Right hindlimb (tissue), 1 donor: ENCODE measurements at places on chromosomes 12 and 14.

GRCh38 chr12:70074510-70074909, 168.7 kb upstream of the CNOT2 start:
- DNase-seq: no peak

- DNase-seq: peak; percentile 18
Observed at GRCh38 chr14:48035836-48036235, 360.4 kb upstream of the MDGA2 start.

- no peak for DNase-seq
Observed at GRCh38 chr12:99906786-99907579, 77.8 kb downstream of the ANKS1B start.

GRCh38 chr12:93722835-93723567, 45.8 kb downstream of the CRADD start:
- no peak for DNase-seq

- DNase-seq: no peak
Observed at GRCh38 chr12:559906-560455, 100.2 kb downstream of the B4GALNT3 start.

DNA sequence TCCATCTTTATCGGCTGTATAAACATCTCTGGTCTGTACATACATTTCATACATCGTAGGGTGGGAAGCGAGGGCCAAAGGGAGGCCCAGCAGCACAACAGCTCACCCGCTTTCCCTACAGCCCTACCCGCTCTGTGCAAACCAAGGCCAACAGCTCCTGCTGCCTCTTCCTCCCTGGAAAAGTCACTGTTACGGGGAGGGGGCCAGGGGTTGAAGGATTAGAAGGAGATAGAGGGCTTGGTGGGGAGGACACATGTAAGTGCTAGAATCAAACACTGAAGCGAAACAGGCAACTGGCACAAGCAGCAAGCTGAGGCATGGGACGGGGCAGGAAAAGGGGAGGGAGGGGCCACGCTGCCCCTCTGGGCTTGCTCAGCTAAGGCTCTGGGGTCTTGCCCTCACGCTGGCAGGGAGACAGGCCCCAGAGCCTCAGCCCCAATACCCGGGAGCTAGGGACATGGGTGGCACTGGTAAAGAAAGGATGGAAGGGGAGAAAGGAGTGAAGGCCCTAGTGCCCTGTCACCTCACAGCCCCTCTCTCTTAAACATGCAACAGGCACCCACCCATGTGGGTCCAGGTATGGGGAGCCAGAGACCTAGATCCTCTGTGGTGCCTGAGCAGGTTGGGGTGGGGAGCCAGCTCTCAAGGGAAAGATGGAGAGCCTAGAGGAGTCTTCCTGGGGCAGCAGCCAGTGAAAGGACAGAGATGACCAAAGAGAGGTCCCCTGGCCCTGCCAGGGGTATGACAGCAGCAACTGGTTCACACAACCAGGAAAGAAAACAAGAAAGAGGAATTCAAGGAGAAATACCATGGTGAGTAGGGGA, 14.4 kb downstream of the SPRYD3 start:
- DNase-seq: peak; percentile 37

DNA sequence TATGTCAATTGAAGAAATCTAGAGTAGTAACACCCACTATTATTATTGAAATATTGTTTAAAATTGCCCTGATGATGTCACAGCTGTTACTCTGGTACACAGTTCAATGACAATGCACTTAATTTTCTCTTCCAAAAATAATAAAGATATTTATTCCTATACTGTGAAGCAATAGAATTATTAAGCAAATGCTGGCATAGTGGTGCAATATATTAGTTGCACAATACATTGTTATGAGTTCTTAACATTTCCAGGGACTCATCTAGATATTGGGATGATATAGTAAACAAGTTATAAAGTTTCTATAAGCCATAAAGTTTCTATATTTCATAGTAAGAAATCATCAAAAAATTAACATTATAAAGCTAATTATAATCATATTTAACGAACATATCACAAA, 897.8 kb downstream of the LRFN5 start:
- DNase-seq: no peak

- peak; percentile 89 for DNase-seq
Observed at GRCh38 chr12:124940393-124941169, 26.1 kb upstream of the UBC start.

DNA sequence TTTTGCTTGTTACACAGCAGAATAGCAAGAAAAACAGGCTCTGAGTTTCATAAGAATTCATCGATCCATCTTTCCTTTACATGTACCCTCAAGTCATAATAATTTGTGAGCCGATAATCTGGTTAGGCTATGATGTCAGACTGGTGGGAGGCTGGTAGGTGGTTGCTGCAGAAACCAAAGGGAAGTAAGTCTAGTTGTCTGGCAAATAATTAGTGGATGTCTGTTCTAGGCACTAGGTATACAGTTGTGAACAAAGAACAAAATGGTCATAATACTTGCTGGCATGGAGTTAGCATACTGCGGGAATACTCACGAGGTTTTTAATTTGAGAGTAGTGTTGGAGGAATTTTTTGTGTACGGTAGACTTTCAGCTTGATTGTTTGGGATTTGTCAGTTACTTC, 8.8 kb downstream of the SUSD6 start:
- no peak for DNase-seq

DNA sequence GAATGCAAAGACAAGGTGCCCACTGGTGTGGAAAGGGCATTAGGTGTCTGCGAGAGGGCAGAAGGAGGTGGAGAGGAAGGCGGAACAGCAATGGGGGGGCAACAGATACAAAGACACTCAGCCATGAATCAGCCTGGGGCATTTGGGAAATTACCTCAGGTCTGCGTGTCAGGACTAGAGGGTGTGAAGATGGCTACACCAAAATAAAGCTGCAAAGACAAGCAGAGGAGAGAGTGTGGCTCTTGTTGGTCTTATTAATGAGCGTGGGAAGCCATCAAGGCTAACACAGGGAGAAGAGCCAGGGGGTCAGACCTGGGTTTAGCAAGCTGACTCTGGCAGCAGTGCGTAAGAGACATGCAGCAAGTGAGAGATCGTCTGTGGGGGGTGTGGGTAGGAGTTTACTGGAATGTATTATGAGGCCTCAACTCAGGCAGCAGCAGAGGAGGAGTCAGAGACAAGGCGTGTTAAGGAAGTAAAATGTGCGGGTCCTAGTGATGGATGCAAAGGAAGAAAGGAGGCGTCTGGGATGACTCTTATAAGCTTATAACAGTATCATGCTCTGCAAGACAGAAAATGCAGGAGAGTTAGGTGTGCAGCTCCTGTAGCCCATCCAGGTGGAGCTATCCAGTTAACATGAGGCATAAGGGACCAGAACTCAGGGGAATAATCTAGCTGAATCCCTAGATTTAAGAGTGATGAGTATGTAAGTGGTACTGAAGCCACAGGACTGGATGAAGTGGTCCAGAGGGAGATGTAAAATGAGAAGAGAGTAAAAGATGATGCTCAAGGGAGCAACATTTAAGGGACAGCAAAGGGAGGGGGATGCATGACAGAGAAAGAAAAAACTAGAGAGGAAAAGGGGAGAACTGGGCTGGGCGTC, 50.4 kb downstream of the KCNK10 start:
- no peak for DNase-seq

DNA sequence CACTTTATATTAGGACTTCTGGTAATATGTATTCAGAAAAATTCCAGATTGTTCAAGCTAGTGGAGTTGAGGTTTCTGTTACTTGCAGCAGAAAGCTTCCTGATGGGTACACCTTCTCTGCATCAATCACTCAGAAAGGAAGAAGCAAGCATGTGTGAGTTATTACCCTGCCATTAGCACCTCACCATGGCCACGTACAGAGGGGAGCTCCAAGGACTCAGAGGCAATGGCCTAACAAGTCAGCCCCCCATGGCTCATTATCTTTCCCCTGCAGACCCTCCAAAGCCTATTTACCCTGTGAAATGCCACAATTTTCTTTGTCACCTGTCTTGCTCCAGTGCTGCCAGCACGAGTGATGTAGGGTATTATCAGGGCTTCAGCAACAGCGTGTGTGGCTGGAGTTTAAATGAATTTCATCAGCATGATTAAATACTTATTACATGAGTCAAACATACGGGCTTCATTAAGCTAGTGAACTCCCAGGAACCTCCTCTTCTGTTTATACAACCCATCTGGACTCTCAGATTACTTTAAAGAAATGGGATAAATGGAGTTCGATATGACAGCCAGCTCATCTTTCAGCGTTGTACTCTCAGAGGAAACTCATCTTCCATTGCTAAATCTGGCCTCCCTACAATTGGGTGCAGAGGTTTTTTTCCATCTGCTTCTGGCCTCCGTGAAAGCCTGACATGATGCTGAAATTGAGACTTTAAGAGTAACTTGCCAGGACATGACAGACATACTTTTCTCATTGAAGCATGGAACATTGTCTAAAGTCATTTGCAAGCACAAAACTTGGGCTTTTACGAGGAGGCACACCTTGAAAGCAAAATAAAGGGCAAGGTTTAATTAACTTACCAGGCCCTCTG, 135.9 kb downstream of the TMEM30B start:
- DNase-seq: peak; percentile 81

- DNase-seq: no peak
Observed at GRCh38 chr14:94499673-94500072, 9.6 kb downstream of the SERPINA12 start.

GRCh38 chr12:12726555-12727093, 9.5 kb downstream of the CDKN1B start:
- no peak for DNase-seq

DNA sequence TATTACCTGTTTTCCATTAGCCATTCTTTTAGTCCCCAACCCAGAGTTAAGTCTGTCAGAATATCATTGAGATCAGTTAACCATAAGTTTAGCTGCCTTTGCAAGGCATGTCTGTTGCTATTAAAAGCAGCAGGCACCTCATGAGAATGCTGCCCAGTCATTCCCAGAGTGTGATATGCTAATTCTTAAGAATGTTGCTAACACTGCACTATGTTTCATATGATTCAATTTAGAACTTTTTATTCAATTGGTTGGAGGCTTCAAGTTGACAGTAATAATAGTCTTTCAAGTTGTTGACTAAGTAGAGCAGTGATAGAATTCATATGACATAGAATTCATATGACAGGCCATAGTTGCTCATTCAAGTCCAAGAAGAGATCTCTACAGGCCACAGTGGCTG, 292.3 kb downstream of the FUT8 start:
- no peak for DNase-seq

DNA sequence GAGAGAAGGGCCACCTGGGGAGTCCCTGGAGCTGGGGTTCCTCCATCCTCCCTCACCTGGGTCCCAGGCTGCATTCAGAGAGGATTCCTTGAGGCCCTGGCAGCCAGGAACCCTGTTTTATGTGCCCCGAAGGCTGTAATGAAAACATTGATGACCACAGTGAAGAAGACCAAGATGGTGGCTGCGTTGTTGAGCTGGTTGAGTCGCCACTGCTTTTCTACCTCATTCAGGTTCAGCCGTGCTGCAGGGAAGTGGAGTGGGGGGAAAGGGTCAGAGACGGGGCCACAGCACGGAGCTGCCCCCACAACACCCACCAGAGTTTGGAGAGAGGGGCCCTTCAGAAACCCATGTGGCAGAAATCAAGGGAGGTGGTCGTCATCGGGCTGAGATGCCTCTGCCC, 98.1 kb downstream of the NINJ2 start:
- DNase-seq: no peak

GRCh38 chr14:75514673-75515628, 7.3 kb upstream of the BATF start:
- no peak for DNase-seq

- no peak for DNase-seq
Observed at GRCh38 chr12:132238488-132238854, 90.9 kb downstream of the GALNT9 start.

DNA sequence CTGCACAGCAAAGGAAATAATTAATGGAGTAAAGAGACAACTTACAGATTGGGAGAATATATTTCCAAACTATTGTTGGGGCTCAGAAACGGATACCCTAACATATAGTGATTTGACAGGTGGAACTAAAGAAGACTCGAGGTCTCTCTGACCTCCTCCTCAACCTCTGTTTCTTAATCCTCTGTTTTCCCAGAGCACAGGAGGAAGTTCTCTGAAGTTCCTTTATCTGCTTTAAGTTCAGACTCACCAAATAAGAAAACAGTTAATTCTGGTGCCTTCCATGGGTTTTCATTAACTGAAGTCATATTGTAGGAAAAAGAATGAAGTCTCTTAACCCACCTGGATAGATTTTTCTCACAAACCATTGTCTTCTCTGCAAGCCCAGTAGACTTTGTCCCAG, 29.2 kb downstream of the CLEC2D start:
- no peak for DNase-seq

GRCh38 chr14:26765768-26766520, 168.1 kb upstream of the NOVA1 start:
- DNase-seq: peak; percentile 80

GRCh38 chr12:29656762-29657538, 126.8 kb downstream of the TMTC1 start:
- DNase-seq: no peak

GRCh38 chr12:131628766-131629448, 82.0 kb upstream of the SFSWAP start:
- no peak for DNase-seq
